ENCODE measurements at places on chromosomes 11 and 22.

DNA sequence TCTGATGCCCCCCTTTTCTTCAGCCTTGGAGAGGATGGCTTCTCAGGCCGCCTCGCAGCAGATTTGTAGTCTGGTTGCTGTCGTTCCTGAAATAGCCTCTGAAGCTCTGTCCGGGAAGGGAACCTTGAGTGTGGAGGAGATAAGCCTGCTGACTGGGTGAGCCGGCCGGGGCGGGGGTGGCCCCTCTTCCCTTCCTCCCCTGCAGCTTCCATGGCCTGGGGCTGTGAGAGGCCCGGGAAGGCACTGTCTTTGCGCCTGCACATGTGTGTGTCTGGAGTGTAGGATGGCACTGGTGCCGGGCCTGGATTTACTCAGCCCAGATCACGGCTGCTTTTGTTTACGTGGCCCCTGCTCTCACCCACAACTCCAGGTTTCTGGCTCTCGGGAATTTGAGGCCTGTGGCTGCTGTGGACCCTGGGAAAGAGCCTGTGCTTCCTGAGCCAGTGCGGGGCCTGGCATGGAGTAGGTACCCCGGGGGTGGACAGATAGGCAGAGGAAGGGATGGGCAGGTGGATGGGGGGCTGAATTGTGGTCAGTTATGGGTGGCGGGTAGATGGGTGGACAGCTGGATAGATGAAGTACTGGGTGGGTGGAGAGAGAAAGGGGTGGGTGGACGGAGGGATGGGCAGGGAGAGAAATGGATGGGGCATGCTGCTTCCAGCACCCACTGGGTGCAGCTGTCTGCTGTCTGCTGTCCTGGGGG is 16.6 kb downstream of the KCNQ1 start:
- no peak for DNase-seq

- DNase-seq: no peak
Measured at GRCh38 chr11:129733981-129734380, 81.7 kb upstream of the TMEM45B start.

- DNase-seq: no peak
Measured at GRCh38 chr11:63804259-63804658, 9.0 kb upstream of the SPINDOC start.

DNA sequence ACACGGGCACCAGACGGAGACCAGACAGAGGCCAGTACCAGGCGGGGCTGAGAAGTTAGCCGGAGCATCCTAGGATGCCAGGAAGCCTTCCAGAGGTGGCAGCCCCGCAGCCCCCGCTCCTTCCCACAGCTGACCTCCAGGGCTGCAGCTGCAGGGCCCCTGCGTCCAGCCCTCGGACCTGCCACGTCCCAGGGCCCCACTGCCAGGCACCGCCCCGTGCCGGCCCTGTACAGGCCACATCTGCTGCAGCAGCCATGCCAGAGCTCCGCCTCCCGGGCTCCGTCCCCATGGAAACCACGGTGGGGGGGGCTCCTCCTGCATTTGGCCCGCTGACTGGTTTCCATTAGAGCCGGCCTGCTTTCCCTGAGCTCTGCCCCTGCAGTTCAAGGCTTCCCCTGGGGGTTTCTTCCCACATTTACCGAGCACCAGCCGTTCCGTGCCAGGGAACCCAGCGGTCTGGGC is 62.5 kb upstream of the PPARA start:
- DNase-seq: no peak

GRCh38 chr22:43173976-43174720 is 12.8 kb downstream of the TTLL12 start:
- no peak for DNase-seq

- DNase-seq: no peak
Measured at GRCh38 chr11:12712132-12712531, 37.9 kb downstream of the TEAD1 start.

GRCh38 chr11:21476588-21476987 is 716.3 kb upstream of the ANO5 start:
- no peak for DNase-seq

GRCh38 chr11:2169005-2169378 is 2.6 kb downstream of the TH start:
- DNase-seq: no peak

- DNase-seq: no peak
Measured at GRCh38 chr11:124467381-124467927, 22.0 kb upstream of the OR8B8 start.

DNA sequence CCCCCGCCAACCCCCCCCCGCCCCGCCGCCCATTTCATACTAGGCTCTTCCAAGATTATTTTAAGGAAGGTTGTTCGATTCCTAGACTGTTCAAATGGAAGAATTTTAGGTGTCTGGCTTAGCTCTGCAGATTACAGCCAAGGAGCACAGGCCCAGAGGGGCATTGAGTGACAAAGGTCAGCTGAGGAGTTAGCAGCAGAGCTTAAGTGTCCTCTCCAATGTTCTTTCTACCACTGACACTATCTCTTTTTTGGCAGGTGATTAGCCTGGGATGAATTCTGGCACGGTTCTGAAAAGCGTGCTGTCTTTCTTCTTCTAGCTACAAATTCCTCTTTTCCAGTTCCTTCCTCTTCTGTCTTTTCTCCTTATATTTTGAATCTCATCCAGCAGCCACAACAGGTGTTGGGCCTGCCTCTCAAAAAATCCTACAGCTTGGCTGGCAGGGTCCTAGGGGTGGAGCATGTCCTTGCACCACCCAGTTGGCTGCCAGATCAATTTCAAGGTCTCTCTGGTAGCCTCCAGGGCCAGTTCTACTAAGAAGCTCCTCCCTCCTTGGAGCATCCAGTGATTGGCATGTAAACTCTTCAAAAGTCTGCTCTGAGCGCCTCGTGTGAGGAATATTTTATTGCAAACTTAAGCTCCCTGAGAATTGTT is 23.0 kb downstream of the KCNE3 start:
- DNase-seq: no peak
